ENCODE measurements at places on chromosomes 16 and 17. TPM values are rescaled to one million over a fixed set of nuclear protein-coding genes. Genes with fewer than 3 reads are reported as not detected.

TBC1D28 gene
- total RNA-seq, result not detected

- DNase-seq, result no peak
Observed at GRCh38 chr16:15803618-15804017, 53.2 kb downstream of the MYH11 start.

GNPTG gene
- total RNA-seq, result 30.3 TPM

DNA sequence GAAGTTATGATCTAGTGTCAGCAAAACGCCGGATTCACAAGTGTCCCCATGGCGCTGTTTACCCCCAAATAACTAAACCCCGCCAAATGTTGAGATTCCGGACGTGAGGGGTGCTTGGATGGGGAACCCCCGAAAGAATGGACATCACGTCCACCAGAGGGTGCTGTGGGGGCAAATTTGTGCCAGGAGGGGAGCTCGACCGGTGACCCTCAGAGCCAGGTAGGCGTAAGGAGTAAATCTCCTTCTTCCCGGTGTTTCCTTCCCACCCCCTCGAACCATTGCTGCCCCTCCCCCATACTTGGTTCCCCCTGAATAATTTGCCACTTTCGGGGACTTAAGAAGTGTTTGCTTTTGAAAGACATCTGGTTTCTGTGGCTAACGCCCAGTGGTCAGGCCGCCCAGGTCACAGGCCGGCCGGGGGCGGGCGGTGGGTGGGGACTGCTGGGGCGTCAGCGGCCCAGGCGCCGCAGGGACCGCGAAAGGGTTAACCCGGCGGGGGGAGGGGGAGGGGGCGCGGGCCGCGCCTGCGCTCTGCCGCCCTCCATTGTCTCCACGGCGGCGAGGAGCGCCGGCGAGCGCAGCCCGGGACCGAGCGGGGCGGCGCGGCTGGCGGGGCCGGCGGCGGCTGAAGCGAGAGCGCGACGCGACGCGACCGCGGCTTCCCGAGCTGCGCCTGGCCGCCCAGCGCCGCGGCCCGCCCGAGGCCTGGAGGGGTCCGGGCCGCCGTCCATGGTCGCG is at the start of gene ZNRF1:
TSS of gene ZNRF1 (plus strand) at position 544 of the 738 bp plus-strand sequence. CDS start 648 bp downstream, outside the sequence.
- peak; percentile 90 for DNase-seq

DNA sequence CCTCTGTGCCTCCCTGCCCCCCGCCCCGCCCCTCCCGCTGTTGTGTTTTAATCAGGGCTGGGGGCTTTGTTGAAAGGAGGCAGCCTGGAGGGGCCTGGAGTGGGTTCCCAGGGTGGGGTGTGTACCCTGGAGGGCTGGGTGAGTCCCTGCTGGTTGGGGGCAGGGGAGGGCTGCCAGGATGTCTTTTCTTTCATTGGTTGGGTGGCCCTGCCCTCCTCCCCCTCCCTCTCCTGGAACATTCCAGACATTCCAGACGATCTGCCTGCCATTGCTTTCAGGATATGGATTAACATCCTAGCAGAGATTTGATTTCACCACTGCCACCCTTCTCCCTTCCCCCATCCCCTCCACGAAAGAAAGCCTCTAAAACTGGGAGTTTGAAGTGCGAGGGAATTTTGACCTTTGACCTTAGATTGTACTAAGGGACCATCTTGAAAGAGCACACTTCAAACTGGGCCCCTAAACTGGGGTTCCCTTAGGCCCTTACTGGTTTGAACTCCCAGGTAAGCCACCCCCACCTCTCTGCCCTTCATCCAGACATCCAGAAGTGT is 25.3 kb downstream of the IGF2BP1 start:
- no peak for DNase-seq

RUNDC3A gene
- total RNA-seq, result 0.22 TPM

RTN4RL1 gene
- total RNA-seq, result 3.4 TPM

GRCh38 chr17:75418531-75418930 is 13.1 kb upstream of the GRB2 start:
- DNase-seq, result no peak

- peak; percentile 93 for DNase-seq
Observed at GRCh38 chr16:54286366-54287130, at the start of gene IRX3. IRX3 (minus strand) TSS chr16:54286787; CDS start chr16:54286050, 737 bp downstream.

CHD9NB gene
- total RNA-seq, result 0.86 TPM

ADAMTS18 gene
- not detected for total RNA-seq

GRCh38 chr17:59391021-59391420 is 59.6 kb downstream of the YPEL2 start:
- DNase-seq, result no peak

- DNase-seq, result no peak
Observed at GRCh38 chr17:1239210-1239609, 31.0 kb upstream of the BHLHA9 start.

SMARCD2 gene
- 22.0 TPM for total RNA-seq

ITGAX gene
- total RNA-seq, result 1.2 TPM

SKAP1 gene
- total RNA-seq, result 0.70 TPM

- no peak for DNase-seq
Observed at GRCh38 chr16:29978081-29978480, 4.4 kb downstream of the TAOK2 start.

KRTAP16-1 gene
- not detected for total RNA-seq

DNA sequence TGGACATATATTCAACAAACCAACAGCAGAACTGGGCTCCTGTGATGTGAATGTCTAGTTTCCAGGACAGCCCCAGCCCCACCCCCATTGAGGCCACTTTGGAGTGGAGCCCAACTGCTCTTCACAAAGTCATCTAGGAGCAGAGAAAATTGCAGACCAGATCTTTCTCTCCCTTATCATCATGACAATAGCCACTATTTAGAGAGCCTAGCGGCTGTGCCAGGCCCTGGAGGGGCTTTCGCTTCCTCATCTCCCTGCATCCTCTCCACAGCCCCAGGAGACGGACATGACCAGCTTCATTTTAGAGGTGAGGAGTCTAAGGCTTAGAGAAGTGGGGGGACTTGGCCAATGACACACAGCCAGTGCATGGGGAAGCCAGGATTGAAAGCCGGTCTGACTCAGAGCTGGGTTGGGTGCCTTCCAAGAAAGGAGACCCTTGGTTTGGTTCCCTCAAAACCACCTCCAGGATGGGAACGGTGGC is 1.4 kb downstream of the PRSS8 start:
- DNase-seq, result no peak

NOD2 gene
- total RNA-seq, result 0.48 TPM

- DNase-seq, result peak; percentile 72
Observed at GRCh38 chr17:78933025-78933958, 8.1 kb upstream of the TIMP2 start.

DNA sequence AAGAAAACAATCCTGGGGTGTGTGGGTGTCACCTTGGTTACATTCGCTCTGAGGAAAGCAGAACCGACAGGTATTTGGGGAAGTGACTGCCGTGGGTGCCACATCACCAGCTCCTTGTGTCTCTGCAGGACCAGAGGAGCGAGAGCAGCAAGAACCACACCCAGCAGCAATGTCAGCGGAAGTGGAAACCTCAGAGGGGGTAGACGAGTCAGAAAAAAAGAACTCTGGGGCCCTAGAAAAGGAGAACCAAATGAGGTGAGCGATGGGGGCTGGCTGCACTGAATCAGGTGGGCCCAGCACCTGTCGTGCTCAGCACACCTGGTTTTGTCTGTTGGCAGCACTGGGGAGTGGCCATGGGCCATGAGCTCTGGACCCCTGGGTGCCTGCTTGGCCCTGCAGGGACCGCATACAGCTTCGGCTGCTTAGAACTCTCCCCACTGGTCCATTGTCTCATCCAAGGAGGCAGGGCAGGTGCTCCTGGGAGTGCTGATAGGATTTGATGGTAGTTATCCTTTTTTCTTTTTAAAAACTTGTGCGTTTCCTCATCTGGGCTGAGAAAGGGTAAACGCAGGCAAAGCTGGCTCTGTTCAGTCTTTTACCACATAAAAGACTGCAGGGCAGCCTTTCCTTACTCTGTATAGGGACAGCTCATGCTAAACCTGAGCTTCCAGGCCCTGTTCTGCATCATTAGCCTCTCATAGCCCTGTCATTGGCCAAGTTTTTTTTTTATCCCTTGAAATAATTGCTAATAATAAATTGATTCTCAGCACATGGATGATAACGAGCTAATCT is 29.4 kb downstream of the HMOX2 start:
- DNase-seq, result peak; percentile 58

DNA sequence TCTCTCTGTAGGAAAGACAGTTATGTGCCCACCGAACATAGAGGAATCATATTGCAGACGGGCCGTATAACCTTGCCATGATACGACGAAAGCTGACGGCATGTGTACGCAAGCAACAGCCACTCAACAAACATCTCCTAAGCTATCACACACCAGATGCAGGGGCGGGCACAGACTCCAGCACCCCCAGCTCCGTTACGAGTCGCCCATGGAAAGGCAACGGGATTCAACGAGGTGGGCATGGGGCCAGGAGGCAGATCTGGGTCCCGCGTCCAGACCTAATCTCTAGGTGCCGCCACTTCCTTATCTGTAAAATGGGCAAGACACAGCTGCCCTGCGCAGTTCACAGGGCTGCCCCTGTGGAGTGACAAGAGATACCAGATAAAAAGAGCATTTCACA is 35.6 kb downstream of the ABR start:
- no peak for DNase-seq

GRCh38 chr16:56272583-56272894 is 81.2 kb downstream of the GNAO1 start:
- no peak for DNase-seq

- no peak for DNase-seq
Observed at GRCh38 chr16:86398622-86399021, 111.7 kb upstream of the FOXF1 start.

NAGS gene
- 0.54 TPM for total RNA-seq

DNA sequence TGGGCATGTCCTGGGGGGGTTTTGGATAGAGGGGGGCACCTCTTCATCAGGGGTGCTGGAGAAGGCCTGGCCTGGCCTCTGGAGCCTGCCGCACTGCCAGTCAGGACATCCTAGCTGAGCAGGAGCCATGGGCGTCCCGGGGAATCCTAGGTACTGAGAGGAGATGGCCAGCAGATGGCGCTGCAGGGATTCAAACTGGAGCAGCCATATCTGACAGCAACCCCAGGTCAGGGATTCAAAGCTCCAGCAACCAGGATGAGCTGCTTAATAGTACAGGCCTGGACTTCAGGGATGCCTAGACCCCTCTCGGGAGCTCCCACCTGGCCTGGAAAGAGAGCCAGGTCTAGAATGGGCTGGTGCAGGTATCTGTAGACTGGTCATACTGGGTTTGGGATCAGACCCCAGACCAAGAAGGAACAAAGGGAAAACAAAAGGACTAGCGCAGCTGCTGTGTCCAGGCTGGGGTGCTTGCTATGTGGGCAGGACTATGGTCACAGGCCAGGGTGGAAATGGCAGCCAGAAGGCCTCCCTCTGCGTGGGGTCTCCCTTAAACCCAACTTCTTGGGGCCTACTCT is 306.9 kb upstream of the RBFOX1 start:
- DNase-seq, result peak; percentile 75

C17orf78 gene
- total RNA-seq, result not detected

GRCh38 chr17:4559966-4560365 is 411 bp downstream of the GGT6 start:
- DNase-seq, result no peak

TMIGD1 gene
- total RNA-seq, result not detected

DNA sequence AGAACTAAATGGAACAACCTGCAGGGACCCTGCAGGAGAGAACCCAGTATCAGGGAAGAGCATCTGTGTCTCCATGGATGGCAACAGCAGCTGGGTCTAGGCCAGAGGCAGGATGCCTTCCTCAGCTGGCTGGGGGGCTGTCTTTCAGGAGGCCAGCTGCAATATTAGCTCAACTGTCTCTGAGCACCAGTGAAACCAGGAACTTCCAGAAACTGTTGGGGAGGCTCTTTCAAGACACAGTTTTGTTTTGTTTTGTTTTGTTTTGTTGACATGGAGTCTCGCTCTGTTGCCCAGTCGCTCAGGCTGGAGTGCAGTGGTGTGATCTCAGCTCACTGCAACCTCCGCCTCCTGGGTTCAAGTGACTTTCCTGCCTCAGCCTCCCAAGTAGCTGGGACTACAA is 7.6 kb downstream of the GPR142 start:
- DNase-seq, result no peak

GRCh38 chr16:57041182-57042156 is 50.9 kb upstream of the CPNE2 start:
- no peak for DNase-seq

SMTNL2 gene
- total RNA-seq, result 40.4 TPM

- no peak for DNase-seq
Observed at GRCh38 chr16:79628501-79628975, 28.0 kb upstream of the MAF start.

DNA sequence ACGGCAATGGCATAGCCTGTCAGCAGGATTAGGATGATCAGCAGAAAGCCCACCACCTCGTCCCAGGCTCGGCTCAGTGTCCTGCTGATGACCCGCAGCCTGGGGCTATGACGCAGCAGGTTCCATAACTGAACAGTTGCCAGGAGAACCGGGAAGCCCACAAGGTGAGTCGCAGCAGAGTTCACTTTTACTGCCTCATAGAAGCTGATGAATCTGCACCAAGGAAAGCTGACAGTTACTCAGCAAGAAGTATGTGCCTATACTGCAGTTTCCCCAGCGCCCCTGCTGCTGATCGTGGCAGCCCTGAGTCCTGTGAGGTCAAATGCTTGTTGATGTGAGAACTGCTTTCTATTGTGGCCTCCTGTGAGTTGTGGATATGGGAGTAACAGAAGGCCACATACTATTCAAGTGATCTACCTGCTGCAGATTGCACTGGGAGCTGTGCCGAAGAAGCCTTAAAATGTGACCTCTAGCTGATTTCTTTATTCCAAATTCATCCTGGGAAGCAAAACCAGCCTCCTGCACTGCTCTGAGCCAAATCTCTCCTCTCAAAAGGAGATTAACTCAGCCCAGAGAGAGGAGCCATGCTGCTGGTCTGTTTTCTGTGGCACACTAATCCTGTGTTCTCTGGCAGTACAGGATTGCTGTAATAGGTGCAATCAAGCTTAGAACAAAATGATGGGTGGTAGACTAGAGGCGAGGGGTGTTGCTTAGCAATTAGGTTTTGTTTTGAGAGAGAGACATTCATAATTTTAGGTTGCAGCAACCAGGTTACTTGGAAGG is 38.8 kb downstream of the IST1 start:
- DNase-seq, result no peak

- no peak for DNase-seq
Observed at GRCh38 chr17:6711681-6712057, 1.5 kb downstream of the SLC13A5 start.

DNA sequence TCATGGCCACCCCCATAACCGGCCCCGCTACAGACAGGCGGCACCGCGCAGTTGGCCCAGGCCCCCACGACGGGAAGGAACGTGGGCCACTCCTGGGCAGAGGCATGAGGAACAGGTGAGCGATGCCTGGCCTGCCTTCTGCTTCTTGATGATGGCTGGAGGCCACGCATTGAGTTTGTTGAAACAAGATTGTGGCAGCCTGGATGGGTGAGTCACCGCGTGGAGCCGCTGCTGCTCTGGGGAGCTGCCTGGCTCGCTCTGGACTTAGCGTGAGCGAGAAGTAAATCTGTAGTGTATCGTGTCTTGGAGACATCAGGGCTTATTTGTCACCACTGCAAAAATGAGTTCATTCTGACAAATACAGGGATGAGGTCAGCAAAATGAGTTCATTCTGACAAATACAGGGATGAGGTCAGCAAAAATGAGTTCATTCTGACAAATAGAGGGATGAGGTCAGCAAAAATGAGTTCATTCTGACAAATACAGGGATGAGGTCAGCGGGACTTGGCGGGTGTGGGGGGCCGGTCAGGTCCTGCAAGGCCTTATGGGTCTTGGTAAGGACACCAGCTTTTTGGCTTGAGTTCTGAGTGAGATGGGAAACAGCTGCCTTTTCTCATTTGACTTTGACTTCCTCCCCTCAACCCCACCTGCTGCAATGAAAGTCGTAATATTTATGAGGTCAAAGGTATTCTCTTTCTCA is 93.0 kb downstream of the SEC14L1 start:
- no peak for DNase-seq

All from Right ventricle myocardium superior (tissue), 1 donor.